Bronchus fibroblast of lung (primary cell): ENCODE measurements at places on chromosomes 11 and 22. TPM values are rescaled to one million over a fixed set of nuclear protein-coding genes. Genes with fewer than 3 reads are reported as not detected.

RFPL3 gene
- total RNA-seq = not detected in 2 replicates

IFITM1 gene
- 72.5 and 82.9 TPM in 2 replicates for total RNA-seq

C11orf86 gene
- total RNA-seq = 0.34 TPM in 1 of 2 replicates, not detected in the other

PRSS23 gene
- total RNA-seq = 93.8 TPM in 2 replicates

HBE1 gene
- total RNA-seq = 0.89 TPM in 1 of 2 replicates, not detected in the other

CCDC73 gene
- not detected in 2 replicates for total RNA-seq

OR4D5 gene
- not detected in 2 replicates for total RNA-seq

BSX gene
- not detected in 2 replicates for total RNA-seq

MRPL48 gene
- total RNA-seq = 40.7 and 46.4 TPM in 2 replicates

KRTAP5-2 gene
- not detected in 2 replicates for total RNA-seq

SEC14L6 gene
- under 0.01 and 0.50 TPM in 2 replicates for total RNA-seq

ROM1 gene
- total RNA-seq = 1.9 and 4.7 TPM in 2 replicates

HIC2 gene
- total RNA-seq = 1.7 and 2.1 TPM in 2 replicates

SNAP29 gene
- 12.9 and 14.5 TPM in 2 replicates for total RNA-seq

MISFA gene
- total RNA-seq = 0.34 TPM in 1 of 2 replicates, not detected in the other

KDM2A gene
- 16.9 and 17.1 TPM in 2 replicates for total RNA-seq

UBQLN3 gene
- not detected in 2 replicates for total RNA-seq

MAJIN gene
- not detected in 2 replicates for total RNA-seq

PRRG4 gene
- not detected in 2 replicates for total RNA-seq

PARVB gene
- total RNA-seq = 43.4 and 61.2 TPM in 2 replicates

LIF gene
- 2.4 and 2.9 TPM in 2 replicates for total RNA-seq

APOL4 gene
- total RNA-seq = not detected in 2 replicates

UCP2 gene
- 20.7 and 21.6 TPM in 2 replicates for total RNA-seq

TLCD5 gene
- 4.2 and 5.2 TPM in 2 replicates for total RNA-seq

ACTN3 gene
- not detected in 2 replicates for total RNA-seq

LRRC4C gene
- under 0.01 TPM in 1 of 2 replicates, not detected in the other for total RNA-seq

IL18 gene
- total RNA-seq = 0.34 and 0.59 TPM in 2 replicates

OR5D14 gene
- total RNA-seq = not detected in 2 replicates

PLXNB2 gene
- total RNA-seq = 100 and 107 TPM in 2 replicates

BTG4 gene
- 0.15 and 0.17 TPM in 2 replicates for total RNA-seq

UPK3A gene
- total RNA-seq = not detected in 2 replicates

SCN3B gene
- total RNA-seq = not detected in 2 replicates

SHANK2 gene
- 1.0 and 1.5 TPM in 2 replicates for total RNA-seq

KIAA1671 gene
- under 0.01 TPM in 2 replicates for total RNA-seq

SCUBE2 gene
- 0.30 and 1.2 TPM in 2 replicates for total RNA-seq

RIMBP3C gene
- total RNA-seq = 0.15 and 0.17 TPM in 2 replicates

OR5P2 gene
- total RNA-seq = not detected in 2 replicates

LUZP2 gene
- under 0.01 and 0.15 TPM in 2 replicates for total RNA-seq

PLCB3 gene
- total RNA-seq = 24.2 and 25.7 TPM in 2 replicates
